GDM1 (cell line): ENCODE measurements at places on chromosomes 1 and 21.
A peak's percentile ranks its signal among the peaks of the same experiment; 100 is the strongest.

GRCh38 chr1:233066087-233066486, 115.7 kb downstream of the NTPCR start:
- DNase-seq, result no peak

DNA sequence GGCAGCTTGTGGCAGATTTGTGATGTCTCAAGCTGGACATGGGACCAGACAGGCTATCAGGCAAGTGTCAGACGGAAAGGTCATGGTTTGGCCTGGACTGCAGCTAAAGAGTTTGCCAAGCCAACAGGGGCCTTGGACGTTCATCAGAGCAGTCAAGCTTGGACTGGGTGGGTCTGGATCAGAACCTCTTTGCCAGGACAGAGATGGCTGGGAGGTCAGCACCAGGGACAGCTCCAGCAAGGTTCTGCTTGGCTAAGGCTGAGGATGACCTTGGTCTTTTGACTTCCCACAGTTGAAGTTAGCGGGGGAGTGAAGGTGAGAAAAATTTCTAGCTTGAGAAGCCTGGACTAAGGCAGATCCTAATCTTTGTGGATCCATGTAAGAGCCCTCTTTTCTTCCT, 68.1 kb downstream of the GRIK3 start:
- no peak for DNase-seq

- DNase-seq, result no peak
Observed at GRCh38 chr1:27225621-27226020, 8.8 kb upstream of the WDTC1 start.

DNA sequence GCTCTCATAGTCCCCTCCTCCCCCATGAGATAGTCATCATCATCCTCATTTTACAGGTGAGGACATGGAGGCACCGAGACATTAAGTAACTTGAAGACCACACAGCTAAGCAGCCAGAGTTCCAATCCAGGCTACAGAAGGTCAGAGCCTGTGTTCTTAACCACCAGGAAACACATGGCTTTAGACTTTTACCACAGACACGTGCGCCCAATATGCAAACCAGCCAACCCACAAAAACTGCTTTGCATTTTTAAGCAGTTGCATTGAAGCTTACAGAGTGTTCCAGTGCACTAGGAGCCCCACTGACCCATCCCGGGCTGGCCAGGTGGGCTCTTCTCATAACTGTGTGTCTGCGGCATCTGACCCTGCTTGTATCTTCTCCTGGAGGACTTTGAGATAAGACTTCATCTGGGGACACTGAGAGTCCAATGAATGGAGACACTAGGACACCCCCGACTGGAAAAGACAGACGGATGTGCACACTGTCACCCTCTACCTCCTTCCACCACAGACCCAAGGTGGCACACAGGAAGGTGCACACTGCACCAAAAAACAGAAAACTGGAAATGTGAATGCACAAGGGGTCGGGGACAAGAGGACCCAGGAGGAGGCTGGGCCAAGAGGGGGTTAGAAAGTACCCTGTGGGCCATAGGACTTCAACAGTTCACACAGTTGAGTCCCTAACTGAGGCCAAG, 56.4 kb downstream of the ETS2 start:
- peak; percentile 58 for DNase-seq

- DNase-seq, result no peak
Observed at GRCh38 chr1:110310300-110310699, 28.9 kb upstream of the RBM15 start.

- DNase-seq, result no peak
Observed at GRCh38 chr1:25513666-25514065, 29.7 kb upstream of the LDLRAP1 start.

DNA sequence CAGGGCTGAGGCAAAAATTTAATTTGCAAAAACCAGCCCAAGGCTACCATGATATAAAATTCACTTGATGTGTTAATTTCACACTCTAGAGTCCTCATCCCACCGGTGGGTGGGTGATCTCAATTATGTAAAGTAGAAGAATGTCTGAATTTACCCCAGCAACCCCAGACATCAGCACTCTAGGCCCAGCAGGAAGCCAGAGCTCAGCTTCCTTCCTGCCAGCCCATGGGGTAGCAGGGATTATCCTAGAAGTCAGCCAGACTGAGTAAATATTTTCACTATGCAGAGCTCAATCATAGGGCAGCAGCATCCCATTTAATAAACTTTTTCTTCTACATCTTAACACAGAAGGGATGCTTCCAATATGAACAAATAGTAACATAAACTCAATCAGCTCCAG, 71.0 kb downstream of the SIPA1L2 start:
- DNase-seq, result no peak

GRCh38 chr1:23718482-23718881, 24.8 kb upstream of the ELOA start:
- DNase-seq, result no peak

DNA sequence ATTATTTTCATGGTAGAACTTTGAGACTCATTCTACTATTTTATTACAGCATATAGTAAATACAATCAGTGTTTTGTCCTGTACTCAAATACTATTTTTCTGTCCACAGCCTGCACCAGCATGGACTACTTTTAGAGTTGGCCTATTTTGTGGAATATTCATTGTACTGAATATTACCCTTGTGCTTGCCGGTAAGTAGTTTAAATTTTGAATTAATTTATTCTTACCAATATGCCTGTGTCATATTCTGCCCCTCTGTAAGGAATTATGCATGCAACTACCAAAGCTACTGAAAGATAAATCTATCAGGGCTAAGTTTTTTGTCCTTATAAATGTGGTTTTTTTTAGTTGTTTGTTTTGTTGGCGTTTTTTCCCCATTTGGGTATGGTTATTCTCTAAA, 101.4 kb upstream of the KIAA1614 start:
- no peak for DNase-seq

DNA sequence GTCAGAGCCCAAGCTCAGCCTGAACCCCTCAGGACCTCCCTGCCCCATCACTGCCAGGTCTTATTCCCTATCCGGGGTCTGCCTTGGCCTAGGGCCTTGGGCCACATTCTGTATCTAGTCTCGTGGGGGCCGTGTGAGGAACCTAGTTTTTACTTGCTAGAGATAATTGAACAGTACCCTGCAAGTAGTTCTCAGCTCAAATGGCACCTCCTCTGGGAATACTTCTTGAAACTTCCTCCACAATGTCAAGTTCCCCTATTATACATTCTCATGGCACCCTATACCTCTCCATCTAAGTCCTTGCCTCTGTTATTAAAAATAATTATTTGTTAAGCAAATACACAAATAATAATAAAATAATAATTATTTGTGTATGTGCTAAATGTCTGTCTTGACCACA, 32.9 kb upstream of the CSF1 start:
- no peak for DNase-seq

- no peak for DNase-seq
Observed at GRCh38 chr1:197144570-197145325, 1.7 kb downstream of the ASPM start.

- no peak for DNase-seq
Observed at GRCh38 chr1:169107603-169108208, 1.2 kb downstream of the ATP1B1 start.

- DNase-seq, result no peak
Observed at GRCh38 chr1:205064301-205064700, 20.0 kb downstream of the TMEM81 start.

DNA sequence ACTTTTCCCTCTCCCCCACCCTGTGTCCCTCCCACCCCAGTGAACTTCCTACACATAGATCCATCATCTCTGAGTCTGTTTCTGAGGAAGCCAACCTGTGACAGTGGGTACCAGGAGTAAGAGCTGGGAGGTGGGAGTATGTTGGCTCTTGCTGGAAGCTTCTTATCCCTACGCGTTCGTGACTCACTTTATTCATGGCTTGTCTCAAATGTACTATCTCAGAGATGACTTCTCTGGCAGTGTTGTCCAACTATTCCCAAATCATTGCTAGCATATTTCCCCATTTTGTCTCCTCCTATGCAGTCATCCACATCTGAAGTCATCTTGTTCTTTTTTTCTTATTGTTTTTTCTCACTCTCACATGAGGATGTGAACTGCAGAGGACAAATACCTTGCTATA, 88.0 kb downstream of the HIVEP3 start:
- no peak for DNase-seq

DNA sequence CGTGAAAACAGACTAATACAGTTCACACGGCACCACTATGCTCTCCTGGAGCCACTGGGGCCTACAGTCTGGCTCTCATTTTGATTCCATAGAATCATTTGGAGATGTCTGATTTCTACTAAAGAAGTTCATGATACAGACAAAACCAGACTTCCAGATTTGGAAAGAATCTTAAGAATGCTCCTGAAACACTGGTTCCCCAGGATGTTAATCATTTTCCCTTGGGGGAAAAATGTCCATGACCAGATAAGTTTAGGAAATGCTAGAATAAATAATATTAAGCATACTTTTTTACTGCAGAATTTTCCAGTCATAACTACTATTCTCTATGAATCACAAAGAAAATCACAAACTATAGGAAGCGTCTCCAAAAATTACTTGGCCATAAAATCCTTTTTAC, 63.0 kb upstream of the RGS7 start:
- DNase-seq, result no peak

DNA sequence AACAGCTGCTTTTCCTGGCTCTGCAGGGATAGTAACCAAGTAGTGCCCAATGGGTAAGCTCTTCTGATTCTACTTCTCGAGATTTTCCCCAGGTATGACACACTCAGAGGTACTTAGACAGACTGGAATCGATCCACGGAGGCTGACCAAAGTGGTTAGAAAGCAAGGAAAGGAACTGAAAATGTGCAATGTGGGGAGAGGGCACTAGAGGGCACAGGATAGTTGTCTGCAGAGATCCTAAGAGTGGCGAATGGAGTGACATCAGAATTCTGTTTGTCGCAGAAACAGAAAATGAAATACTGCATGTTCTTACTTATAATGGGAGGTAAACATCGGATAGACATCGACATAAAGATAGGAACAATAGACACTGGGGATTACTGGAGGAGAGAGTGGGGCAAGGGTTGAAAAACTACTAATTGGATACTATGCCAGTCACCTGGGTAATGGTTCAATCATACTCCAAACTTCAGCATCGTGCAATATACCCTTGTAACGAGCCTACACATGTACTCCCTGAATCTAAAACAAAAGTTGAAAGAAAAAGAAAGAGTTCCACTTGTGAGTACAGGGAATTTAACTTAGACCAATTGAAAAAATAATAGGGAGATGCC, 23.3 kb downstream of the CYP2J2 start:
- DNase-seq, result no peak

DNA sequence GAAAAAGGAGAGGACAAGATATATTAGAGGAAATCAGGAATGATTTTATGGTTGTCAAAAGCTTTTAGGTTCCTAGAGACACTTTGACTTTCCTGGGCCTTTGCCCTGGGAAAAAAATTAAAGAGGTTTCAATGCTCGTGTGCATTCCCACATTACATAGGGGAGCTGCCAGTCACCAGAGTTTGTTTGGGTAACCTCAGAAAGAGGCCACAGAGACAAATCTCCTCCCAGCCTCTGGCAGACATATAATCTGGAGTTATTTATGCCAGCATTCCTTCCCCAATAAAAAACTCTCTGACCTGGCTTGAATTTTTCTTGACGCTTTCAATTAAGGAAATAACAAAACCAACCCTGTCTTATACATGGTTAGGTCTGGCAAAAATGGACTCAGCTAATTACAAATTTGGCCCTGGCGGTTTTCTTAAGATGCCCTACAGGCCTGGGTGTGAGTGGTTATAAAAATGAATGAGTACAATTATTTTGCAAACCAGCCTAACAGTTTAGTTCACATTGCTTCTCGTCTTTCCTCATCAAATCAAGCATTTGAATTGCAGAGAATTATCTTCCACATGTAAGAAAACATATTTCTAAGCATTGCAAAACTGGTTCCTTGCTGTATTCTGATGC, 63.7 kb downstream of the WLS start:
- DNase-seq, result no peak

DNA sequence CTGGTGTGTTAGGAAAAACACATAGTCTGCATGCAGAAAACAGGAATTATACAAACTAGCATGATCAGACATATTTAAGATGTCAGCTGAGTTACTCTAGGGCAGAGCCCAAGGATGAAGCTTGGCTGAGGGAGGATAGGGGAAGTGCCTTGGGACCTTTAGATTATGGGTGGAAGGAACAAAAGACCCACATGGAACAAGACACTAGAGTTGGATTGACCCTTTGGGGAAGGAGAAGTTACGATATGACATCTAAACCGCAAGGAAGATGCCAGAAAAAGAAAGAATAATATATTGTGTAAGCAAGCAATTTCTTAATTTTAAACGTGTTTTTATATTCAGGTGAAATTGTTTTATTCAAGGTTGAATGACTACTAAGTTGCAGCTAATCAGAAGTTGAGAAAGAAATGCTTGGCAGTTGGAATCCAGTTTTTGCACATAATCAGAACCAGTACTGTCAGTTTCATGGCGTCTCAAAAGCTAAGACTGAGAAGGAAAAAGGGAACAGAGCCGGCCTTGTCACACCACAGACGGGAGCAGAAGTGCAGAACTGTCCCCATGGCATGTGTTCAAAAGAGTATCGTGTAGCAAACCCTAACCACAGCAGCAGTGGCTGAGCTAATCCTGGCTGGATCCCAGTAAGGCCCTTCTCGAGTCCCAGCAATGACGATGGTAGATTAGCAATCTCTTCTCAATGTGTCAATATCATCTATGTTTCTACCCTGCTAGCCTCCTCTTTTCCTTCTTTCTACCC, 31.2 kb upstream of the IFNAR2 start:
- DNase-seq, result peak; percentile 61

- DNase-seq, result no peak
Observed at GRCh38 chr1:35316264-35316663, 47.8 kb downstream of the ZMYM4 start.

DNA sequence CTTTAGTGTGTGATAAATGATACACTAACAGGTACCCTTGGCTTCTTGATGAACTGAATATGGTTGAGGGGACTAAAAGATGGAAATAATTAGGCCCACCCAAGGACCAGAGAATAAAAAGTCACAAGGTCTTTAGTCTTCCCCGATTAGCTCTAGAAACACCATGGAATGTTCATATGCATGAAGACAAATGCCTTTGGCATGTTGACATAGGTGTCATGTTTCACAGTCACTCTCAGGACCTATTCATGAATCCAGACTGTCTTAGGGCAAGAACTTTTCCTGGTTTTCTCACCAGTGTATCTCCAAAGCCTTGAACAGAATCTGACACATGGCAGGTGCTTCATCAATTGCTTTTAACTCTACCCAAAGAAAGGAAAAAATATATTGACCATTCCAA, 412.8 kb downstream of the AJAP1 start:
- DNase-seq, result no peak

GRCh38 chr1:234692966-234693580, 83.1 kb upstream of the IRF2BP2 start:
- no peak for DNase-seq

- no peak for DNase-seq
Observed at GRCh38 chr21:35677298-35677841, 383.0 kb downstream of the SETD4 start.
